Nucleus accumbens (tissue), 56 donors: ENCODE measurements at places on chromosomes 6 and 20.

- DNase-seq, result no peak
Measured at GRCh38 chr20:10554285-10554684, 119.2 kb downstream of the SLX4IP start.

GRCh38 chr20:44151621-44152416 is 35.2 kb downstream of the JPH2 start:
- DNase-seq, result no peak

DNA sequence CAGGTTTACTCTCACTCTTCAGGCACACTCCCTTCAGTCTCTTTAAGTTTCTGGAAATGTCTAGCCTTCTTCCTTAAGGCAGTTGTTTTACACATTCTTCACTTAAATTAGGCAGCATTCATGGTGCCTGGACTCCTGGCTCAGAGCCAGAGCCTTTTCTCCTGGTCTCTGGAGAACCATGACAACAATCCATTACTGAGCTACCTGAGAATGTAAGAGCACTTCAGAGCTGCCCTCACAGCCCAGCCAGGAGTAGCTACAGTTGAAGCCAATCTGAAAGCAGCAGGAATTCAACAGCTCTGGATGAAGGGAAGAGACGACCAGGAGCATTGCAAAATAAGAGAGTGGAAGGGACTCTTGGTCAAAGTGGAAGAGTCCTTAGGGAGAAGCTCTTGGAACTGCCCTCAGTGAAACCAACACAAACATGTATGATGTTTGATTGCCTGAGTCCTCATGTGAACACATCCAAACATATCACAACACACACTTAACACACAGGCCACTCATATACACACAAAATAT is 416.8 kb upstream of the SPTLC3 start:
- no peak for DNase-seq

DNA sequence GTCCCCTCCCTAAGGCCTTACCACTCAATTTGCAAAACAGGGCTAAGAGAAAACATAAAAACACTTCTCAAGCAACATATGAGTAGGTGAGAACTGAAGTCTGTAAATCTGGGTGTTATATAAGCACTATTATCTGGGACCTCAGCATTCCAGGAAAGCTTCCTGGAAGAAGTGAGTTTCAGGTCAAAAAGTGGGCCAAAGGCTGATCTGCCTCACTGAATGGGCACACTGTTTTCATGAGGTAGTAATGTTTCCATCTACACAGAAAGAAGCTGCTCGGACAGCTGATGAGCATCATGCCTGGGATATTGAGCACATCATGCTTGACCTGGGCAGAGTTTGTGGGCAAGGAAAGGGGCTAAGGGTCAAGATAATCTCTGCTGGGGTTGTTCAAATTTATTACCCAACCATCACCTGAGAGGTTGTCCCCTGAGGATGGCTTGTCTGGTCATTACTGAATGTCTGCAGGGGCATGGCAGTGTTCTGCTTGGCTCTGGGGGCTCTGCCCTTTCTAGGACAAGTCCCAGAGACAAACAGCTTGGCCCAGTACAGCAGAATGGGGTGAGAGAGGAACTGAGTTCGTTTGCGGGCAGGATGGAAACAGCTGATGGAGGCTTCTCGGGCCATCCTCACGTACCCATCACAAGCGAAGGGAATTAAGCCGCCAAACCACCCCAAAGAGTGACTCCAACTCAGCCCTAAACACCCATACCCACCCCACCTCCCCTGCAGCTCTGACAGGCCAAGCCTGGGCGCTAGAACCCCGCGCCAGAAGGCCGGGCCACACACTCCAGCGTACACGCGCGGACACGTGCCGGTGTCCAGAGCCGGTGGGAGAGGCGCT is 1.2 kb upstream of the SYNJ2 start:
- no peak for DNase-seq

- no peak for DNase-seq
Measured at GRCh38 chr6:132236281-132236680, 165.0 kb downstream of the MOXD1 start.

DNA sequence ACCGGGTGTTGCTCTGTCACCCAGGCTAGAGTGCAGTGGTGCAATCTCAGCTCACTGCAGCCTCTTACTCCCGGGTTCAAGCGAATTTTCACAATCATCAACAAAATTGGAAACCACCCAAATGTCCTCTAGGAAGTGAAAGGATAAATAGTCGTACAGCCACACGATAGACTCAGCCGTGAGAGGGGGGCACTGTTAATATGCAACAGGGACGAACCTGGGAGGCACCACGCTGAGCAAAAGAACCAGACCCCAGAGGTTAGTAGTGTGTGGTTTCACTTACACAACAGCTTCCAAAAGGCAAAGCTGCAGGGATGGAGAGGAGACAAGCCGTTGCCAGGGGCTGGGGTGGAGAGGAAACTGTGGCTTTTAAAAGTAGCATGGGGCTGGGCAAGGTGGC is 30.1 kb upstream of the NTSR1 start:
- no peak for DNase-seq

- DNase-seq, result no peak
Measured at GRCh38 chr6:103047567-103047966, 1654.1 kb downstream of the GRIK2 start.

DNA sequence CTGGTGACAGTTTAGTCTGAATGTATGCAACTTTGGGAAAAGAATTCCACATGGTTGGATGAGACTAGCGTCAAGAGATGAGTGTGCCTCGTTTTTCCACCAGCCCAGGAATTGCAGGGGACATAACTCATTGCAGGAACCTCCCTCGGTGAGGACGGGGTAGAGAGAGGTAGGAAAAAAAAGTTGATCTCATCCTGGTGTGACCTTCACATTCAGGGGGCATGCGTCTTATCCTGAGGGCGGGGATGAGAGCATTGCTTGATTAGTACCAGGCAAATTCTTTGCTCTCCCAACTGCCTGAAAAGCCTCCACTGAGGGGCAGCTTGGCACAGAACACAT is 11.8 kb downstream of the TLDC2 start:
- DNase-seq, result no peak

DNA sequence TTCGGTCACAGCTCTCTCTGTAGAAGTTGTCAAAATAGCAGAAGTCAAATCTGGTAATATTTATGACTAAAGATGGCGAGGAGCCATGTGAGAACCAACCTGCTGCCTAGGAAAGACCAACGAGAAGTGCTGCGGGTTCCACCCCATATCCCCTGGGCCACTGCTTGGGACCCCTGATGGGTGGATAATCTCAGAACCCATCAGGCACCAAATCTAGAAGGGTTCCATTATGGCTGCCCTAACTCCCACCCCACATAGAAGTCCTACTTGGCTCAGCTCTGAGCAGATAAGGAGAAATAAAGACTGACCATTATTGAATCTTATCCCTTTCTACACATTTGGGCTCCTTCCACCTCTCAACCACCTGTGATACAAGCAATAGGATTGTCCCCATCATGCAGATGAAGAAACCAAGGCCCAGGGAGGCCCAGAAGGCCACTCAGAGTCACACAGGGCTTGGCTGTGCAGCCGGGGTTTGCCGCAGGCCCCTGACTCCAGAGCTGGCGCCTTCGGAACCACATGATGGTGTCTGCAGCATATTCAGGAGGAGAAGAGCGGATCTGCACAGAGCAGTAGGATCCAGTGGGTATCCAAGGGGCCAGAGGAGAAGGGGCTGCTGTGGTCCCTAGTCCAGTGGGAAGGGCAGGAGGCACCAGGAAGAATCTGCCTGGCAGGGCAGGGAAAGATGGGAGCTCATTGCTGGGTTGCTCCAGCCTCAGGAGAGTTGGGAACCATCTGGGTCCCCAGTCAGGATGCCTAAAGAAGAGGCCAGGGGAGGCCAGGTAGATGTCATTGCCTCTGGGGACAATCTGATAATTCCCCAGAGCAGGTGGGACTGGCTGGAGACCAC is 9.6 kb upstream of the PCMTD2 start:
- no peak for DNase-seq
